Osteocyte (in vitro differentiated cells): ENCODE measurements at places on chromosomes 7 and 10. TPM values are rescaled to one million over a fixed set of nuclear protein-coding genes. Genes with fewer than 3 reads are reported as not detected.
A peak's percentile ranks its signal among the peaks of the same experiment; 100 is the strongest.

DNA sequence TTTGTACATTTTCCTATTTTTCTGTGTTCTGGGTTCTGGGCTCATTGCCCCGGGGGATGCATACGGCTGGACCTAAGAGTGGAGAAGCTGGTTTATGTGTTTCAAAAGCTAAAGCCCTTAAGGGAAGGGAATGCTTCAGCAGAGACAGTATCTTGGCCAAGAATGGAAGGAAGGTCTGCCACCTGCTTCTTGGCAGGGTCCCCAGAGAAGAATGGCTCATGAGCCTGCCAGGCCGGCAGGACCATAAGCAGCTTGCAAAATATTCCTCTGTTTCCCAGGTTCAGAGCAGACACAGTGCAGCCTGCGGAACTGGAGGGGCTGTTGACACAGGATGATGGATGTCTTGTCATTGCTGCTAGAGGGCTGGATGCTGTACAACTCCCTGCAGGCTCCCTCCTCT, 7.8 kb upstream of the ABHD11 start:
- no peak overlapping the region for H3K4me3 ChIP-seq
- H3K27ac ChIP-seq = no peak overlapping the region
- no peaks in the 10 kb centered on the region for H3K27me3 ChIP-seq
- peaks cover 17% of the 10 kb centered on the region for H3K4me1 ChIP-seq
- no peaks in the 10 kb centered on the region for H3K36me3 ChIP-seq

ADIRF gene
- total RNA-seq = not detected in 2 replicates

GRCh38 chr10:76032700-76033039, 601.2 kb downstream of the LRMDA start:
- no peak overlapping the region for H3K27ac ChIP-seq
- H3K4me1 ChIP-seq = peaks cover 15% of the 10 kb centered on the region
- peaks cover 26% of the 10 kb centered on the region for H3K27me3 ChIP-seq
- DNase-seq = no peak
- no peaks in the 10 kb centered on the region for H3K36me3 ChIP-seq

LAMB1 gene
- total RNA-seq = 952 and 1,014 TPM in 2 replicates

- no peaks in the 10 kb centered on the region for H3K4me1 ChIP-seq
- H3K27me3 ChIP-seq = peaks cover 24% of the 10 kb centered on the region
- no peak overlapping the region for H3K4me3 ChIP-seq
- H3K36me3 ChIP-seq = no peaks in the 10 kb centered on the region
These were observed 99.2 kb upstream of the KDM7A start for GRCh38 chr7:140276001-140276400.

- peaks cover 21% of the 10 kb centered on the region for H3K27me3 ChIP-seq
- H3K4me3 ChIP-seq = no peak overlapping the region
- no peak overlapping the region for H3K27ac ChIP-seq
- H3K4me1 ChIP-seq = no peaks in the 10 kb centered on the region
- no peaks in the 10 kb centered on the region for H3K36me3 ChIP-seq
- no peak for DNase-seq
These were observed 181.1 kb downstream of the CACNB2 start for GRCh38 chr10:18321371-18321770.

- no peak overlapping the region for H3K4me3 ChIP-seq
- no peaks in the 10 kb centered on the region for H3K27me3 ChIP-seq
- H3K27ac ChIP-seq = no peak overlapping the region
- peaks cover 11% of the 10 kb centered on the region for H3K4me1 ChIP-seq
These were observed 43.8 kb upstream of the CYTH3 start for GRCh38 chr7:6316226-6316625.

GRCh38 chr7:26618898-26619297, 245.5 kb downstream of the SKAP2 start:
- no peaks in the 10 kb centered on the region for H3K36me3 ChIP-seq
- H3K4me3 ChIP-seq = no peak overlapping the region
- no peaks in the 10 kb centered on the region for H3K4me1 ChIP-seq
- H3K27me3 ChIP-seq = no peaks in the 10 kb centered on the region

ATP6V0E2 gene
- total RNA-seq = 27.1 and 30.8 TPM in 2 replicates

DNA sequence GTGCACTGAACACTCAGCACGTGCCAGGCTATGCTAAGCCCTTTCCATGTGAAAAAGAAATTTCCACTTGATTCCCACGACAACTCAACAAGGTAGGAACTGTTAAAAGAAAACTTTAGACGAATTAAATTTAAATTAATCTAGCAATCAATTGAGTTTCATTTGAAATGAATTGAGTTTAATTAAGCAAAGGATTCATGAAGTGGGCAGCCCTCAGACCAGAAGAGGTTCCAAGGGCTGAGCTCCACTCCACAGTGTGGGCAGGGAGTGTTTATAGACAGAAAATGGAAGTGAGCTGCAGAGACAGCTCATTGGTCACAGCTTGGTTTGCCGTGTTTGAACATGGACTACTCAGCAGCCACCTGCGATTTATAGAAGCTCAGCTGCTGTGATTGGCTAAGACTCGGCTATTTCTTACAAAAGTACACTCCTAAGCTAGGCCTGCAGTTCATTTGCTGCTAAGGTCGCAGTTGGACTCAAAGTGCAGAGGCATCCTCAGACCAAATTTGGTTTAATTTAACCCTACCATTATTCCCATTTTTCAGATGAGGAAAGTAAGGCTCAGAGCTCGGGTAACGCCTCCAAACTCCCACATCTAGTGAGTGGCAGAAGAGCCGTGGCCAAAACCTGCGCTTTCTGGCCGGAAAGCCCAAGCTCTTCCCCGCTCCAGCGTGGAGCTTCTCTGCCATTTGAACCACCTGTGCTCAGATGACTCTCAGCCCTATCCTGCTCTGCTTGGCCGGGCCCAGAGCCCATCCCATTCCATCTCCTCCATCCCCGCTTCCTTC, 24.9 kb downstream of the CALML3 start:
- H3K4me1 ChIP-seq = peaks cover 13% of the 10 kb centered on the region
- no peaks in the 10 kb centered on the region for H3K36me3 ChIP-seq
- no peak overlapping the region for H3K27ac ChIP-seq
- no peaks in the 10 kb centered on the region for H3K27me3 ChIP-seq
- DNase-seq = no peak

DNA sequence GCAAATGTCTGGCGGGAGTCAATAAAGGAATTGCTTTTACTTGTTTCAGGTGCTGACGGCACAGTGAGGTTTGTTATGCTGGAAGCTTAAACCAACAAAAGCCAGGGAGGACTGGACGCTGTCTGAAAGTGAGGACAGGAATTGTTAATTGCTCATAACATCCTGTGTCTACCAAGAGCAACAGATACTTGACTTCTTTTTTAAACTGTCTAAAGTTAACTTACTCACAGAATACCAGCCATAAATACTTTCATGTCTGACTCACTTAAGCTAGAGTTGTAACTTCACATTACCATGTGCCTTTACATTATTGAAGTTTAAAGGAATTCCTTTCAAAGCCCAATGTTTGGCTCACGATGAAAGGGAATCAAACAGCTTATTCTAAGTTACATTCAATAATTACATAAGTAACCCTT, 252.7 kb upstream of the SHH start:
- H3K27ac ChIP-seq = no peak overlapping the region
- no peaks in the 10 kb centered on the region for H3K36me3 ChIP-seq
- no peaks in the 10 kb centered on the region for H3K4me1 ChIP-seq
- no peak for DNase-seq
- H3K27me3 ChIP-seq = no peaks in the 10 kb centered on the region

FAM25G gene
- total RNA-seq = not detected in 2 replicates

DNA sequence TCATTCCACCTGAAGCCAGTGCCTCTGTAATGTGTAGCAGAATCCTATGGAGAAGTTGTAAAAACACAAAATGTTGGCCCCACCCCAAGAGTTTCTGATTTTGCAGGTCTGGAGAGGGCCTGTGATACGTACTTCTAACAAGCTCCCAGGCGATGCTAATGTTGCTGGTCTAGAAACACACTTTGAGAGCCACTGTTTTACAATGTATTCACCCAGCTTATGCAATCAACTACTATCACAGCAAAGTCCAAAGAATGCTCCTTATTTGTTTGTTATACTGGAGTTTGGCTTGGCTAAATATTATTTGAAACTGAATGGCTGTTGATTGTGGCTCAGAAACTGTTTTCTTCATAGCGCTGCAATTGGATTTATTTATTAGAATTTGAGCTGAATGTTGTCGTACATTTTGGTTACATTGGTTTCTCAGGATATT, 44.3 kb downstream of the DNAJB9 start:
- no peaks in the 10 kb centered on the region for H3K4me1 ChIP-seq
- H3K4me3 ChIP-seq = no peak overlapping the region
- no peak for DNase-seq
- no peaks in the 10 kb centered on the region for H3K36me3 ChIP-seq
- peaks cover 38% of the 10 kb centered on the region for H3K27me3 ChIP-seq

- H3K27me3 ChIP-seq = peaks cover 11% of the 10 kb centered on the region
- no peak overlapping the region for H3K4me3 ChIP-seq
- H3K27ac ChIP-seq = peak overlapping the region; percentile 56
These were observed 11.5 kb upstream of the LIPA start for GRCh38 chr10:89263091-89263490.

- no peaks in the 10 kb centered on the region for H3K4me1 ChIP-seq
- no peaks in the 10 kb centered on the region for H3K36me3 ChIP-seq
- DNase-seq = no peak
- H3K27ac ChIP-seq = no peak overlapping the region
- peaks cover 21% of the 10 kb centered on the region for H3K27me3 ChIP-seq
- no peak overlapping the region for H3K4me3 ChIP-seq
These were observed 41.9 kb downstream of the IQUB start for GRCh38 chr7:123492485-123492884.

- H3K4me1 ChIP-seq = peaks cover 24% of the 10 kb centered on the region
- DNase-seq = no peak
- no peak overlapping the region for H3K4me3 ChIP-seq
- H3K27me3 ChIP-seq = no peaks in the 10 kb centered on the region
These were observed 21.2 kb downstream of the PALD1 start for GRCh38 chr10:70499836-70500167.

MMD2 gene
- total RNA-seq = not detected in 2 replicates

LEP gene
- not detected in 2 replicates for total RNA-seq

- no peaks in the 10 kb centered on the region for H3K36me3 ChIP-seq
- peaks cover 31% of the 10 kb centered on the region for H3K4me1 ChIP-seq
- H3K27ac ChIP-seq = peak overlapping the region; percentile 93
- H3K4me3 ChIP-seq = peak overlapping the region; percentile 30
- peak; percentile 89 for DNase-seq
These were observed 69.3 kb downstream of the ETV1 start for GRCh38 chr7:13920053-13920697.

HECW1 gene
- 0.16 TPM in 1 of 2 replicates, not detected in the other for total RNA-seq

- peak; percentile 70 for DNase-seq
- H3K4me1 ChIP-seq = no peaks in the 10 kb centered on the region
- H3K27me3 ChIP-seq = peaks cover 10% of the 10 kb centered on the region
- H3K36me3 ChIP-seq = no peaks in the 10 kb centered on the region
- H3K4me3 ChIP-seq = no peak overlapping the region
These were observed 149.1 kb downstream of the PTPN20 start for GRCh38 chr10:47060356-47060755.

GRCh38 chr7:88387368-88387767, 80.7 kb upstream of the STEAP4 start:
- no peaks in the 10 kb centered on the region for H3K36me3 ChIP-seq
- H3K4me1 ChIP-seq = no peaks in the 10 kb centered on the region
- peaks cover 9% of the 10 kb centered on the region for H3K27me3 ChIP-seq

DNA sequence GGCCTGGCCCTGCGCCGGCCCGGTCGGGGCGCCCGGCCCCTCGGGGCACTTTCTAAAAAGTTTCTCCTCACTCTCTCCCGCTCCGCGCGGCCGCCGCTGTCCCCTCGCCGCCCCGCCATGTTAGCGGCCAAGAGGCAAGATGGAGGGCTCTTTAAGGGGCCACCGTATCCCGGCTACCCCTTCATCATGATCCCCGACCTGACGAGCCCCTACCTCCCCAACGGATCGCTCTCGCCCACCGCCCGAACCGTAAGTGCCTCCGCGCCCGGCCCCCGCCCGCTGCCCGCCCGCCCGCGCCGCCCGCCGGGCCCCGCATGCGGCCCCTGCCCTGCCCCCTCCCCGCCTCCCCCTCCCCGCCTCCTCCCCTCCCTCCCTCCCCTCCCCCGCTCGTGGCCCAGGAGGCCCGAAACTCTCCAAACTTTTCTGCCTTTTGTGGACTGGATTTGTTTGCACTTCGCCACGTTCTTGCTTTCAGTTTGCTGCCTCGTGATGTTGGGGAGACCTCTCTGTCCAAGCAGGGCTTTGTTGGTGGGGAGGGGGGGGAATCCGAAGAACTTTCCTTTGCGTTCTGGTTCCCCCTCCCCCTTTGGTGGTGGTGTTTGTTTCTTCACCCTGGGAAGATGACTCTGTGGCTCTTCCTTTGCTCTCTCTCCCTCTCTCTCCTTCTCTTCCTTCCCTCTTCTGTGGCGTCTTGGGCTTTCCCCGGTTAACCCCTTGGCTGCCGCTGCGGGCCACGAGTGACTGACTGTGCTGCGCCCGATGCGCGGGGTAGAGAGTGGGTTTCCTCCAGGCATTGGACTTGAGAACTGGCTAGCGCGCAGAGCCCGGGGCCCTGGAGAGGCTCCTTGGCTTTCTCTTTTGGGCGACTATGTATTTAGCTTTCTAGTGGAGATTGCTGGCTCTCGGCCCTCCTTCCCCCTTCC, 1.6 kb downstream of the TCF7L2 start:
- peak; percentile 86 for DNase-seq
- peaks cover 11% of the 10 kb centered on the region for H3K36me3 ChIP-seq
- H3K27ac ChIP-seq = peak overlapping the region; percentile 100
- H3K4me3 ChIP-seq = peak overlapping the region; percentile 95
- no peaks in the 10 kb centered on the region for H3K27me3 ChIP-seq

DNA sequence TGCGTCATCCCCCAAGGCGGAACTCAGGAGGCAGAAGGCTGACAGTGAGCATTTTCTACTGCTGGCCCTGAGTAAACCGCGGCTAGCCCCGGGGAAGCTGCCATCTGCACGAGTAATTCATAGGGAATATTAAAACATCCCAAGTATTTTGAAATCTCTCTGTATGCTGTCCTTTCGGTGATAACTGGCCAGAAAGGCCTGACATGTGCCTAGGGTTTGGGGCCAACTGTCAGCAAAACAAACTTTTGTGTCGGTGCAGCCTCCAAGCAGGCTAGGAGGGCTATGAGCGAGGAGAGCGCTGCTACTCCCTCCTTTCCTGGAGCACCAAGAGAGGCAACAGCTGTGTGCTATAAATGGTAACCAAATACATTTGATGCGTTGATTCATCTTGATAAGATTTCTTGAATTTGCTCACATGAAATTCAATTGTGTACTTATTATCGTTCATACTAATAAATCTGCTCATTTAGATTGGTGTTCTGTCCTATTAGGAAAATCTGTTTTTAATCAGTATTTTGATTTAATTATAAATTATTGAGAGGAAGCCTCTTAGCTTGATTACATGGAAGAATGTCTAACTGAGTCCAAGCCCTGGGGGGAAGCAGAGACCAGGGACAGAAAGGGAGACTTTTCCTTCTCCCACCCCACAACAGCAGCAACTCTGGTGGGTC, 124.4 kb upstream of the NPS start:
- peak overlapping the region; percentile 36 for H3K27ac ChIP-seq
- H3K36me3 ChIP-seq = peaks cover 30% of the 10 kb centered on the region
- no peaks in the 10 kb centered on the region for H3K27me3 ChIP-seq
- H3K4me1 ChIP-seq = peaks cover 14% of the 10 kb centered on the region
- no peak for DNase-seq
- no peak overlapping the region for H3K4me3 ChIP-seq
